ENCODE measurements at places on chromosomes 12 and 14.
A peak's percentile ranks its signal among the peaks of the same experiment; 100 is the strongest.

DNA sequence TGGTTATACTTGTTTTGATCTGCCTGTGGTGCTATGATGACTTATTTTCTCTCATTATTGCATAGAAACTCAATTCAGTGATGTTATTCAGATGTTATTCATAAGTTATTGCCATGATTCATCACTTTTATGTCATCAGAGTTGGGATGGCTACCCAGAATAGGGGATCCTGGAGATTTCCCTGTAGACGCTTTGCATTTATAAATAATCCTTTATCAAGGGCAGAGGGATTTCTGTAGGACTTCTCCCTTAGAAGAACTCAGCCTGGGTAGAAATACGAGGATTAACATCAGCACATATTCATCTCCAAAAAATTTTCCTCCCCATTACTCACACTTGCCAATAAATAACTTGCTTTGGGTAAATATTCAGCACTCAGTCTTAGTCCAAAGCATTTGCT, 4.9 kb downstream of the GPRC5A start:
- DNase-seq = no peak

GRCh38 chr12:56530390-56531055, 8.9 kb downstream of the RBMS2 start:
- DNase-seq = no peak

DNA sequence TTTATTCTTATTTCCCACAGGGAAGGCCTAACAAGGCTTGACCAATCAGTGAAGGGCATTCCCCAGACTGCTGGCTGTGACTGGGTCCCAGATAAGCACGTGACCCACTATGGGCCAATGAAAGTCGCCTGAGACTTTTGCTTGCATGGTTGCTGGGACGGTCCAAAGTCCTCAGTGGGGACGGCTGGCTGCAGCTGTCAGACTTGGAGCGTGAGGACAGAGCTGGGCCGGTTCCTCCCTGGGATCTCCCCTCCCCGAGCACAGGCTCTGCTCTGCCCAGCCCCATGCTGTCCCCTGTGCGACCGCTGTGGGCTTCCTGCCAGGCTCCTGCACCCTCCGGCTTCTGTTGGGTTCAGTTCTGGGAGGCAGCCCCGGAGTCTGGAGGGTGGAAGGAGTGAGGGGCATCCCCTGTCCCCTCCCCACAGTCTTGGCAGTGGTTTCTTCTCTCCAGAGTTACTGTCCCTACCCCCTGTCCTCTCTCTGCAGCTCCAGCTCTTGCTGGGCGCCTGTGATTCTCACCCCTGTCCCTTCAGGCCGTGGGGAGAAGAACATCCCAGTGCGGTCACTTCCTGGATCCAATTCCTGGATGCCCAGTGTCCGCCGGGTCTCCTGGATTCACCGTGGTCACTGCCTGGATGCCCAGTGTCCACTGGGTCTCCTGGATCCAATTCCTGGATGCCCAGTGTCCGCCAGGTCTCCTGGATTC, 50.1 kb downstream of the GALNT9 start:
- DNase-seq = no peak

DNA sequence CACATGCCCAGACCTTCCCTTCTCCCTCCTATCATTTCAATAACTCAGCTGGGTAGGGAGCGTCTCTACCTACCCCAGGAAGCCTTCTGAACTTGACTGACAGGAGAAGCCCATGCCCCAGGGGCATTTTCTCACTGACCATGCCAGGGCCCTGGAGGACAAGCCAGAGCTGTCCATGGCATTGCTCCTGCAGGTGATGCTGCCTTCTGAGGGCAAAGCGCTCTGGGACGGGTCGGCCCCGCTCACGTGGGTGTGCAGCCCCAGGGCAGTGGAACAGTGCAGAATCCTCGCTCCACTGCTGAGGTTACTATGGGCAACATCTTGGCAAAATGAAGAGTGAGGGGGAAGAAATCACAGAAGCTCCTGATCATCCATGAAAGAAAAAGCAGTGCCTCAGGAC, 28.5 kb upstream of the CIPC start:
- no peak for DNase-seq

DNA sequence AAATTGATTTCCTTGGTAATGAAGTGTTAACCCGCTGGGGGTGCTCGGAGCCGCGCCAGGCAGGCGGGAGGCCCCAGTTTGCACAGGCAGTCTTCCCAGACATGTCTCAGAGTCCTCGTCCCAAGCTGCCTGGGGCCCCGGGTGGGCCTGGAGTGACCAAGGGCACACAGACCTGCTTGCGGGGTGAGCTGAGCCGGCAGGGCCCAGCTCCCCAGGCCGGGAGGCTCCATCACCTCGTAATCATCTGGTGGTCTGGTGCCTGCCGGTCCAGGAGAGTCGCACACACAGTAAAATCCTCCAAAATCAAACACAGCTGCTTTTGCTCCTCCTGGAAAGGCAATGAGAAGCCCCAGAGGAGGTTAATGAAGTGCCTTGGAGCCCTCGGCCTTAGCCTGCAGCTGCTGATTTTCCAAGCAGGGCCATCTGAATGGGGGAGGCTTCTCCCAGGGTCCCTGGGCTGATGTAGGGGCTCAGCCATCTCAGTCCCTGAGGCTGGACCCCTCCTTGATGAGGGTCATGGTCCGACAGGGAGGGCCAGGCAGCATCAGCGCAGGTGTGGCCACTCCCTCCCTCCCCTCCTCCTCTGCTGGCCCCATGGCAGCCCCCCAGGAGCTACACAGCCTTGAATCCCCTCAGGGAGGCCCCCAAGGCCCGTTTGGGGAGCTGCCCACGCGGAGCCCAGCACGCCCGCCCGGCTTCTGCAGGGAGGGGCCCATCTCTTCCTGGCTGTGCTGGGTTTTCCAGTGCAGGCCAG, 39.4 kb upstream of the FBRSL1 start:
- DNase-seq = no peak

- DNase-seq = no peak
Measured at GRCh38 chr12:69123919-69124638, 115.3 kb upstream of the CPSF6 start.

GRCh38 chr14:55047301-55048053, 4.0 kb upstream of the MAPK1IP1L start:
- DNase-seq = no peak

- peak; percentile 12 for DNase-seq
Measured at GRCh38 chr12:57521525-57522010, 1.1 kb upstream of the MBD6 start.

DNA sequence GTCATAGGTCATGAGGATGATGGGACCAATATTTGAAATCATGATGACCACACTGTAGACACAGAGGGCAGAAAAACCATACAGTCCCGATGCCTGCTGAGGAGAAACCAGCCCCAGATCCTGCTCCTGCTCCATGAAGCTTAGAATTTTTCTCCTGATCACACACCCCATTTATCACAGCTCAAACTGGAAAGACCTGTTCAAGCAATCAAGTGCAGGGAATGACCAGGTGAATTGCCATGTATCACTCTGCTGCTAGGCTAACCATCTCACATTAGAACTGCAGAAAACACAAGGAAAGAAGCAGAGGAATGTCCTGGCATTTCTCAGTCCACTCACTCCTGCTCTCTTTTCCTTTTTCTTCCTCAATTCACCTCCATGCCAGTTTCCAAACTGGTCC, 18.1 kb downstream of the MANSC1 start:
- DNase-seq = no peak

GRCh38 chr12:45034861-45035265, 16.0 kb downstream of the DBX2 start:
- no peak for DNase-seq

GRCh38 chr12:100083308-100083707, 59.4 kb downstream of the BLTP3B start:
- DNase-seq = no peak

GRCh38 chr12:90183201-90183600, 474.6 kb upstream of the ATP2B1 start:
- no peak for DNase-seq

GRCh38 chr14:63478010-63478409, 65.2 kb downstream of the PPP2R5E start:
- DNase-seq = no peak

GRCh38 chr14:57761800-57762199, 104.1 kb downstream of the SLC35F4 start:
- no peak for DNase-seq
